ENCODE measurements at places on chromosomes 7 and 10.
A peak's percentile ranks its signal among the peaks of the same experiment; 100 is the strongest.

GRCh38 chr10:11097686-11098085, 80.0 kb downstream of the CELF2 start:
- DNase-seq = no peak

DNA sequence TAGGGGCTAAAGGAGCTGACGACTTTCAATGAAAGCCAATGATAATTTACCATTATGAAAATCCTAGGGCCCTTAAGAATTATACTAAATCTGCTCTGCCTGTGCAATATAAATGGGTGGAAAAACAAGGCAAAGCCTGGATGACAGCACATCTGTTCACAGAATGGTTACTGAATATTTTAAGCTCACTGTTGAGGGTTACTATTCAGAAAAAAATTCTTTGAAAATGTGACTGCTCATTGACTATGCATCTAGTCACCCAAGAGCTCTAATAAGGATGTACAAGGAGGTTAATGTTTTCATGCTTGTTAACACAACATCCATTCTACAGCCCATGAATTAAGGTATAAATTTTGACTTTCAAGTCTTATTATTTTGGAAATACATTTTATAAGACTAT, 8.9 kb downstream of the DKK1 start:
- DNase-seq = no peak

- DNase-seq = no peak
Measured at GRCh38 chr10:57972783-57973182, 294.9 kb downstream of the IPMK start.

DNA sequence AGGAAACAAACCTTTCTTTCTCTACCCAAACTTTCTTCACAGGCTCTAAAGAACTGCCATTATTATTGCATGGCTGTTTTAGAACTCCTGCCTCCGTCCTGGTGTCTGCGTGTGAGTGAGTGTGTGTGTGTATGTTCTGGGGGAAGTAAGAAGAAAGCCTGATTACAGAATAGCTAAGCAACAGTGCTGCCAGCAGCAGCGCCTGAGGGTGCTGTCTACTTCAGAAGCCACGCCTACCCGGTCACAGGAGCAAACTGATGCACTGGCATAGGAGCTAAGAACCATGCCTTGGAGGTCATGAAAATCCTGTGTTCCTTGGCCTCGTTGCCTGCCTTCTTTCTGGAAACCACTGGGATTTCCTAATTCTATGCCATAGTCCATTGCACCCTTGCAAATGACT, 25.2 kb downstream of the LIPK start:
- DNase-seq = no peak

GRCh38 chr10:127315888-127316287, 119.5 kb upstream of the INSYN2A start:
- no peak for DNase-seq

GRCh38 chr10:12841426-12841825, 160.1 kb downstream of the CCDC3 start:
- DNase-seq = no peak

DNA sequence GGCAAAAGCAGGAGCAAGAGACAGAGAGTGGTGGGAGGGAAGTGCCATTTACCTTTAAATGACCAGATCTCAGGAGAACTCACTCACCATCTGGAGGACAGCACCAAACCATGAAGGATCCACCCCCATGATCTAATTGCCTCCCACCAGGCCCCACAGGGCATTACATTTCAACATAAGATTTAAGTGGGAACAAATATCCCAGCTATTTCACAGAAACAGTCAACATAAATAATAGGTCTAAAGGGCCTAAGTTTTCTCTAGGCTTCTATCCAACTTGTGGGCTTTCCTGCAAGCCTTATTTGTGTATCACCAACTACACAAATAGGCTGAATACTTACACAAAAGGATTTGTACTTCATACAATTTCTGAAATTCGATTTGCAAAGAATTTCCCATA, 196.8 kb upstream of the POT1 start:
- no peak for DNase-seq

GRCh38 chr10:35300063-35300699, 36.1 kb upstream of the CCNY start:
- DNase-seq = no peak

DNA sequence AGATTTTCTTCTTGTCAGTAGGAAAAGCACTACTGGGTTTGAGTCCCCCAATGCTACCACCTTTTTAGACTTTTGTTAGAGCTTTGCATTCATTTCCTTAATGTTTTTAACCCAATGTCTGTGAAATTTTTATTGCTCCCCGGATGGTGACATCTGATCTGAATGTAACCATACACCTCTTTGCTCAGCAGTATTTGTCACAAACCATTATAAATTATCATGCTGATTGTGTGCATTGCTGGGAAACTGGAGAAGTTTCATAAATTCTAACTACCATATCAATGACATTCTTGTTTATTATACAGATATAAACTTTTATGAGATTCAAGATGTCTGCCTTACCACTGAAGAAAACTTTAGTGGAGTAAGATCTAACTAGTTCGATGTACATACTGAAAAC, 8.5 kb downstream of the NRP1 start:
- DNase-seq = no peak

DNA sequence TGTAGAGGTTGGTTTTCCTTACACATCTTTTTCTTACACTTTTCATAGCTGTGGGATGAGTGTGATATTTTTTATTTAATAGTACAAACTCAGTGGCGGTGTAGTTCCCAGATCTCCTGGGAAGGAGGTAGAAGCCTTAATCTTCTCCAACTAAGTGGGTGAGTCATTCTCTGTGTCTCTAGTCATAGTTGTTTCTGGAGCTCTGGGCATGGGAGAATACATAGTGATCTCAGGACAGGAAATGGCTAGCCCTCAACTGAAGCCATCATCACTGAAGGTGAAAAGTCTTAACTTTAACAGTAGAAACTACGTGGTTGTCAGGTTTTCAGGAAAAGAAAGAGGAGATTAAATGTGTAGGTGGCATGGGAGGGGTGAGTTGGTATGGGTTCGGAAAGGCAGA, 319.4 kb upstream of the FZD8 start:
- DNase-seq = no peak

DNA sequence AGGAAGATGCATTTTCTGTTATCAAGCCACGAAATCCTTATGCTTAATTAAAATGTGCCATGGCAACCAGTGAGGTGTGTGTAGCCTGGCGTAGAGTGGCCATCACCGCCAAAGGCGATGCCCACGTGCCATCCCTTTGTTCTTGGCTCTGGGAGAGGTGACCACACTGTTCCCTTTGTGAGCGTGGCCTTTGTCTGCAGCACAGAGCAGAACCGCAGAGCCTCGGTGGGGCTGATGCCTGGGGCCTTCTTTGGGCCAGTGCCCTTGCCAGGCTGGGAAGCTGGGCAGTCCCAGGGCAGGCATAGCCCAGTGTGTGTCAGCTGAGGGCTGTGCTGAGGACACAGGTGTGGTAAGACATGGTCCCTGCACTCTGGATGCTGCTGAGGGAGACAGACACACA, 48.3 kb downstream of the BUB3 start:
- no peak for DNase-seq

DNA sequence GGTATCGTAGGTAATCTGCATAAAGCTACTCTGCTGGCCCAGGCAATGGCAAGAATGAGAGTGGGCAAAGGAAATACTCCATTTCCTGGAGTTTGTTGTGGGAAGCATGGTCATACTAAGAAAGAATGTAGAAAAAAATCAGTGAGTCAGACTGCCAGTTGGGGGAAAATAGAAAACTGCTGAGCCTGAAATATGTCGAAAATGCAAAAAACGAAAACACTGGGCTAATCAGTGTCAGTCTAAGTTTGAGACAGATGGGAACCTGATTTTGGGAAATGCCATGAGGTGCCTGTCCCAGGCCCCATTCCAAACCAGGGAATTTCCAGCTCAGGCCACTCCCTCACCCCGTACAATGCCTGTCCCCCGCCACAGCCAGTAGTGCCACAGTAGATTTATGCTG, 150.0 kb downstream of the ZNF33B start:
- no peak for DNase-seq

DNA sequence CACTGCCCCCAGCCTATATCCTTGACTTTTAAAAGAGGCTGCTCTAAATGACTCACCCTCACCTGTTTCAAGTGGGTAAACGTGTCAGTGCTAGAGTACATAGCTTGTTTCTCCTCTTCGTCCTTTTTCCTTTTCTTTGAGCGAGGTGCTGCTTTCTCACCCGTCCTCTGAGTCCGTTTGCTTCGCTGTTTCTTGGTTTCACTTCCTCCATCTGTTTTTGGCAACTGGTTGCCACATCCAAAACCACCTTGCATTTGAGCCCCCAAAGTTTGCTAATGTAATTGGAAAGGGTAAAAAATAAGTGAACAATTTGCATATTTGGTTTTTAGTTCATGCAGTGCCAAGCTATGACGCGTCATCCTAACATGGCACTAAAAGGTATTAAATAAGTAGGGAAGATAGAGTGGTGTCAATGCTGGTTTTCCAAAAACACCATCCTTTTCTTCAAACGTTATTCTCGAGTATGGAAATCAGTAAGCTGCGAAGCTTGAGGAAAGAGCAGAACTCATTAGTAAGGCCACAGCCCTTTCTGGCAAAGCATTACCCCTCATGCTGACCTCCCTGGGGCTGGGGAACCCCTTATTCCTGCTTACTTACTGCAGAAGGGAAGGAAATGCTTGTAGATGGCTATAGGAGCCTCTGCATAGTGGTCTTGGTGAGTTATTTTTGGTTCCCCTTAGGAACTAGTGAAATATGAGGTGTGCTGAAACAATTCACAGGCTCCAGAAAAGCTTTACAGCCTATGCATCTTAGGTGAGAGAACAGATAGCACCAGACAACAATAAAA, 133.5 kb downstream of the GALNT11 start:
- peak; percentile 37 for DNase-seq

DNA sequence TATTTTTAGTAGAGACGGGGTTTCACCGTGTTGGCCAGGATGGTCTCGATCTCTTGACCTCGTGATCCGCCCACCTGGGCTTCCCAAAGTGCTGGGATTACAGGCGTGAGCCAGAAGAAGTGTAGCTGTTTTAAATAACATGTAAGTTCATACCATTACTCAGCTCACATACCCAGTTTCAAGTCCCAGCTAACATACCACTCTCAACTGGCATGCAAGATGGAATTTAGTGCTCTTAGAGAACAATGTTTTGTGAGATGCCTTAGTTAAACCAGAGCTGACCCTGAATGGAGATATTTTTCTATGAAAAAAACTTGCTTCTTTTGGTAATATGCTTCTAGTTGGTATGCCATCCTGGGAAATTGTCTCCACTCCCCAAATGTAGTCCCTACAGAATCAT, 37.3 kb downstream of the HBP1 start:
- no peak for DNase-seq

DNA sequence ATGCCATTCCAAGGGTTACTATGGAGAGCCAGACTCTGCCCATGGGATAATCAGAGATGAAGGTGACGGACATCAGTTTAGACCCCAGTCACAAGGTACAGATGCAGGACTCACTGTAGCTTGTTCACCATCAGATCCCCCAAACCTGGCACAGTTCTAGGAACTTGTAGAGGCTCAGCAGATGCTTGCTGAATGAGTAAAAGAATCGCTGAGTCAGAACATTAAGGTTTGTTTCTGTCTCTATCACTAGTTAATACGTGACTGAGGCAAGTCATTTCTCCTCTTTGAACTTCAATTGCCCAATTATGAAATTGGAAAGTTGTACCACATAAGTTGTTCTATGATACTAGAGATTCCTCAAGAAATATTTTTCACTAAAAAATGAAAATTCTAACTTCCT, 65.1 kb downstream of the PPP1R3C start:
- DNase-seq = no peak

DNA sequence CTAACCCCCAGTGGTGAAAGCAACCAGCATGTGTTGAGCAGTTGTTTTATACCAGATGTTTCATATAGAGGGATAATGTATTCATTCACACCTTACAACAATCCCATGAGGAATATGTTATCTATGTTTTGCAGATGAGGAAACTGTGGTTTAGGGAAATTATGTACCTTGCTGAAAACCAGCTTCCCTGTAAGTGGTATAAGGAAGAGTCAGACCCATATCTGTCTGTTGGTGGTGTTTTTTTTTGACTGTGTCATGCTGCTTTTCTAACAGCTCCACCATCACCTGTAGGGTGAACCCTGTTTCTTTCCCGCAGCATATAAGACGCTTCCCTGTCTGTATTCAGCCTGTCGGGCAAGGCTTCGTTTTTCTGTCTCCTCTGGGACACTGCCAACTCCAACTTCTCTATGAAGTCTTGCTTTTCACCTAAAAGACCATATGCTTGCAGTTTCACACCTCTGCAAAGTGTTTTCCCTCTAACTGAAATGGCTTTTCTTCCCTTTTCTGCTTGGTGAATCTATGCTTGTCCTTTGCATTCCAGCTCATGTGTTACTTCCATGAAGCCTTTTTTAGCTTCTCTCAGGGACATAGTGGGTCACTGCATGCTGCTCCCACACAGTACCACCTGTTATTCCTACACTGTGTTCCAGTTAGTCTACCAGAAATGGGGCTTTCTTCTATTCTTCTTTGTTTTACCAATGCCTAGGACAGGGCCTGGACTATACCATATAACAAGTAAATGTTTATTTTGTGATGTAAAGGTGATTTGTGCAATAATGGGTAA, 92.8 kb downstream of the ST7 start:
- no peak for DNase-seq

GRCh38 chr10:108902619-108903285, 1020.6 kb downstream of the XPNPEP1 start:
- DNase-seq = no peak

- no peak for DNase-seq
Measured at GRCh38 chr10:97123765-97124164, 62.0 kb downstream of the SLIT1 start.

DNA sequence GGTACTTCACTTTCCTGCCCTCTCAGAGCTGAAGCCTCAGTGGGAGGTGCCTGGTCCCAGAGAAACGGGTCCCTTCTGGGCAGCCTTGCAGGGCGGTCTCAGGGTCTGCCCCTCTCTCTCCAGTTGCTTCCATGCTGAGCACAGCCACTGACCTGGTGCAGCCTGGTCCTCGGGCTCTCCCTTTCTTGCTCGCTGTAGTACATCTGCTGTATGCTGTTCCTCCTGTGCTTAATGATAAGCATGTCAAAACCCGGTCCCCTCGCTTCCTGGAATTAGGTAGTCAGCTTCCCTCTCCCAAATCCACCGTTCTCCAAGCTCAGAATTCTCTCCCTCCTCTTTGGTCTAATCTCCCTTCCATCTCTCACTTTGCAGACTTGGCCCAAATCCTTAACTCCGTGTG, 11.0 kb upstream of the HPS1 start:
- DNase-seq = no peak

GRCh38 chr10:121891103-121891502, 36.7 kb downstream of the ATE1 start:
- no peak for DNase-seq
